ENCODE measurements at places on chromosomes 4 and X. TPM values are rescaled to one million over a fixed set of nuclear protein-coding genes. Genes with fewer than 3 reads are reported as not detected.

GRCh38 chr4:172726001-172726423 lies 442.6 kb upstream of the GALNT7 start:
- H3K4me1 ChIP-seq: no peaks in the 10 kb centered on the region
- no peak overlapping the region for H3K4me3 ChIP-seq
- no peaks in the 10 kb centered on the region for H3K27me3 ChIP-seq
- no peak overlapping the region for H3K27ac ChIP-seq
- no peak for DNase-seq

NELFA gene
- 44.6 TPM for total RNA-seq

CABS1 gene
- not detected for total RNA-seq

GRCh38 chr4:144648042-144648441 lies 2.1 kb downstream of the HHIP start:
- no peaks in the 10 kb centered on the region for H3K27me3 ChIP-seq
- H3K4me3 ChIP-seq: no peak overlapping the region
- DNase-seq: no peak
- no peaks in the 10 kb centered on the region for H3K4me1 ChIP-seq

- no peak overlapping the region for H3K4me3 ChIP-seq
- DNase-seq: no peak
- no peak overlapping the region for H3K27ac ChIP-seq
- no peaks in the 10 kb centered on the region for H3K27me3 ChIP-seq
- H3K36me3 ChIP-seq: no peaks in the 10 kb centered on the region
- no peaks in the 10 kb centered on the region for H3K4me1 ChIP-seq
Observed at GRCh38 chr4:152870606-152871005, 65.5 kb upstream of the FHDC1 start.

ARHGAP36 gene
- not detected for total RNA-seq
